ENCODE measurements at places on chromosomes 5 and 9.

DNA sequence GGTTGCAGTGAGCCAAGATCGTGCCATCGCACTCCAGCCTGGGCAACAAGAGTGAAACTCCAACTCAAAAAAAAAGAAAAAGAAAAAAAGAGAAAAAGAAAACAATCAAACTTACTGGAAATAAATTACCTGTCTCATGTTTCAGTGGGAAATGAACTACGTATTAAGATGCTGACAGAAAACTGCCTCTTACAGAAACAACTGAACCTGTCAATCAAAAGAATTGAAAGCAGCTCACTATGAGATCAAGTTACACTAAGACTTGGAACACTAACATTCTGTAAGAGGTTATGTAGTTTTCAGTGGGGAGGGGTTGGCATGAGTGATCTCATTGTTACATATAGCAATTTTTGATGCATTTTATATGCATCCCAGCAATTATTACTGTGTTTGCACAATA is 64.4 kb upstream of the SPATA31E1 start:
- DNase-seq, result no peak

DNA sequence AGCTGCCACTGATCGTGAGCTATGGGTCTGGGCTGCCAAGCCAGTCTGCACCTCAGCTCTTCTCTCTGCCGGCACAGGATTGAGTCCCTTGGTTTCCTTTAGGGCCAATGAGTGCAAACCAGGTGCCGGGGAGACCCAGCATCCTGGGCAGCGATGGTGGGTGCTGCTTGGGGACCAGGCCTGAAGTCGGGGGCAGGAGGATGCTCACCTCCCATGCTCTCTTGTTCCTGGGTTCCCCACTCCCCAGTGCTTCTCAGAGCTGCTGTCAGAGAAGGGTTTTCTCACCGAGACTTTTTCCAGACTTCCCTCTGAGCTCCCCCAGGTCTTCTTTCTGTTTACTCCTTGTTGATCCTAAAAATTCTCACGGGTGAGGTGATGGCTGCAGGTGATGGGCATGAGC is 61.2 kb downstream of the IRX1 start:
- no peak for DNase-seq

DNA sequence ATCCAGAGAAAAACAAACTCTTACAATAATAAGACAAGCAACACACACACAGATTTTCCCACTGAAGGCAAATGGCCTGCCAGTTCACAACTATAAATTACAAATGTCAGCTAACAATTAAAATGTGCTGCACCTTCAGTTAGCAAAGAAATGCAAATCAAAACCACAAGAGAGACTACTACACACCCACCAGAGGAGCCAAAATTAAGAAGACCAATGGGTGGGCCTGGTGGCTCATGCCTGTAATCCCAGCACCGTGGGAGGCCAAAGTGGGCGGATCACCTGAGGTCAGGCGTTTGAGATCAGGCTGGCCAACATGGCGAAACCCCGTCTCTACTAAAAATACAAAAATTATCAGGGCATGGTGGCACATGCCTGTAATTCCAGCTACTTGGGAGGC is 15.1 kb upstream of the IPPK start:
- no peak for DNase-seq

- no peak for DNase-seq
These were observed 410.4 kb upstream of the MPDZ start for GRCh38 chr9:13689925-13690324.

- DNase-seq, result no peak
These were observed 62.6 kb downstream of the PSMB7 start for GRCh38 chr9:124352616-124353015.

- DNase-seq, result no peak
These were observed 217.7 kb upstream of the TBCA start for GRCh38 chr5:77993855-77994318.

DNA sequence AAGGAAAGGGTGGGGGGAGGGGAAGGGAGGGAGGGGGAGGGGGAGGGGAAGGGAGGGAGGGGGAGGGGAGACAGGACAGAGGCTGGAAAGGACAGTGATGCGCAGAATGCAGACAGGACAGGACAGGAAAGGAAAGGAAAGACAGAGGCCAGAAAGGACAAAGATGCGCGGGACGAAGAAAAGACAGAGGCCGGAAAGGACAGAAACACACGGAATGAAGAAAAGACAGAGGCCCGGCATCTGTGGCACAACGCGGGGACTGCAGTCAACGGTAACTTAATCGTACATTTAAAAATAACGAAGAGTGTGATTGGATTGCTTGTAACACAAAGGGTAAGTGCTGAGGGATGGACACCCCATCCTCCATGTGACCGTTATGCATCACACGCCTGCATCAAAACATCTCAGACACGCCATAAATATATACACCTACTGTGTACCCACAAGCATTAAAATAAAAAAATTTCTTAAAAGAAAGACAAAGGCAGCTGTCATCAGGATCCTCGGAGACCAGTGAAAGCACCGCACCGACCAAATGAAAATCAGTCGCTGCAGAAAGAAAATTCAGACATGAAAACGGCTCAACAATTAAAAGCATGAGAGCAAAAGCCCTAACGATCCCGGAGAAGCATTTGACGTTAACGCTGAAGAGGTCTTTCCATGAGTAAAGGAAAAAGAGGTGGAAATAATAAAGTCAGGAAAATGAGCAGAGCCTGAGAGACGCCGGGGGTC is 52.9 kb upstream of the EXOC3 start:
- no peak for DNase-seq

DNA sequence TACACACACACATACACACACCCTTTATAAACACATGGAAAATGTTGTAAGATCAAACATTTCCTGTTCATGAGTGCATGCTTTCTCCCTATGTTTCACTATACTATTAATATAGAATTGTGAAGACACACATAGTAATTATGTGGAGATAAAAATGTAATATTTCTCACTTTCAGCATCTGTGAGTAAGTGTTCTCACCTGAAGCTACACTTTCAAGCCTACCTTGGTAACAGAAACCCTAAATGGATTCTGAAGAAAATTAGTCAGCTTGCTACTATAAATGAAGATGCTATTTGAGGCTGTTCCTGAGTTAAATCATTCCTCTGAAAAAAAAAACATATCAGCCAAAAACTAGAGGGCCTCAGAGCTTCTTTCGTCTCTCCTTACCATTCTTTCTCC is 81.1 kb upstream of the GNA14 start:
- no peak for DNase-seq

DNA sequence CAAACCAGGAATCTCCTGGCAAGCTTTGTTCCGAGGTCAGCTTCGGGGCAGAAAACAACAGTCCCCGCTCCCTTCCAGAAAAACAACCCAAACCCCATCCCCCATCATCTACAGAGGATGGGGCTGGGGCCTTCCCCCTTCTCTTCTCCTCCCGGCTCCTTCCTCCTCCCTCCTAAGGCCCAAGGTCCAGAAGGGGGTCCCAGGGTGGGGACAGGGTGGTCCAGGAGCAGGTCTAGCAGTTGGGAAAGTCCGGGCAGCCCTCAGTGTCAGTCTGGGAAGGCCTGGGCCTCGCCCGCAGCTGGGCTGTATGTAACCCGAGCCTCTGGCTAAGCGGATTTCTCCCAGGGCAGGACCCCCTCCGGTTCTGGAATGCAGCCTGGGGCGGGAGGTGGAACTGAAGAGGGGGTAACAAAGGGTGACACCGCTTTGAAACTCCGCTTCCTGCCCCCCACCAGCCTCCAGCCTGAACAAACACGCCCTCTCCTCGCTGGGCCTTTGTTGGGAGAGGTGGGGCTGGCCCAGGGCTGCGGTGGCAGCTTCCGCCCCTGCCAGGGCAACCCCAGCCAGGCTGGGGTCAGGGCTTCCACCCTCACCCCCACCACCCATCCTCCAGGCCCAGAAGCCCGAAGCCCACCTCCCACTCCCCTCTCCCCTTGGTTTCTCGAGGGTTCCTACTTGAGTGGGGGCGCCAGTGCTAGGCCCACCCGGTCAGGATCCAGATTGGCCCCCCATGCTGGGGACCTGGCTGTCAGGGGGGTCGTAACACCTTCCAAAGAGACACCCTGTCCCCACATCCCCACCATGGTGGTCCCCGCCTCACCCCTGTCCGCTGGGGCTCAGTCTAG is 63.5 kb downstream of the C9orf50 start:
- no peak for DNase-seq

DNA sequence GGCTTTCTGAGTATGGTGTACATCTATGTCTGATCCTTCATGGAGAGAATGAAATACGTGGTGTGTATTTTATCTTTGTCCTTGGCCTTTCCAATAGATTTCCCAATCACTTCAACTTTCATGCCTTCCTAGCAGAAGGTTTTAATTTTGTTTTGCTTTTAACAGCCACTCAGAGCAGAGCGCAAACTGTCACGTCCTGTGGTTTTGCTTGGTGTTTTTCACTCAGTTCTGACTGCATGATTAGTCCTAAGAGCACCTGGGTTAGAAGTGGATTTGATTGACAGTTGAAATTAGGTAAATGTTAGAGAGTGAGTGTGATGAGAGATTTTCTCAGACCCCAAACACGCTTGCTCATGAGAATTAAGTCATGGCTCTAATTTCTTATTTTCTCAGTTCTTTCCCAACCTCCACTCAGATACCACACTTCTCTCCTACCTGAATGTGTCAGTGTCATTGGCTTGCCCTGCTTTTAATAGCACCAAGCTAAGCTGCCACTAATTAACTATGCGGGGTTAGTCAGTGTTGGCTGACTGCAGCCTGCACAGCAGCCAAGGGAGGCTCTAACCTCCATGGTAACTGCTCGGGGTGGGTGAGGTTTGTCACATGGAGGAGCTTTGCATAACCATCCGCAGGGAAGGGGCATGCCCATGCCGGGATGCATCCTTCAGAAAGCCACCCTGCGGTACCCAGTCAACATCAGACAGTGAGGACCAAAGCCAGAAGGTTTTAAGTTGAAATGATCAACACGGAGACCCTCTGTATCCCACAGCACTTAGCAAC is 173.4 kb downstream of the NR3C1 start:
- DNase-seq, result no peak

- no peak for DNase-seq
These were observed 105.1 kb downstream of the LMNB1 start for GRCh38 chr5:126881821-126882600.

GRCh38 chr9:68653141-68653595 is 51.9 kb upstream of the PIP5K1B start:
- DNase-seq, result no peak

- no peak for DNase-seq
These were observed 311.7 kb downstream of the TRIM36 start for GRCh38 chr5:114857941-114858551.

GRCh38 chr9:28938981-28939380 is 1365.7 kb upstream of the C9orf72 start:
- DNase-seq, result no peak

DNA sequence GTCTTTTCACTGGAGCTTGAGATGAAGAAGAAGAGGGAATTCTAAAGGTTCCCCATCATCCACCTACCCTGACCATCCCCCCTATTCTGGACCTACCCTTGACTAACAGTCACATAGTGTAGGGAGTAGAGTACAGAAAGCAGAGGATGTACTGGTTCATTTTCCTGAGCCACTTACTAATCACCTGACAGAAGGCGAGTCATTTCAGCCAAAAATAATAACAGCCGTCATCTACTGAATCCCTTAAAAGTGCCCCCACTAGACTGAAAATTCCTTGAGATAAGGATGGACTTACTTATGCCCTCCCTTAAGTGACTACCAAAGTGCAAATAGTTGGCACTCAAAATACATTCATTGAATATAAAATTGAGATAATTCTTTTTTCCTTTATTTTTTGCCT is 112.2 kb downstream of the FOXD1 start:
- DNase-seq, result no peak

DNA sequence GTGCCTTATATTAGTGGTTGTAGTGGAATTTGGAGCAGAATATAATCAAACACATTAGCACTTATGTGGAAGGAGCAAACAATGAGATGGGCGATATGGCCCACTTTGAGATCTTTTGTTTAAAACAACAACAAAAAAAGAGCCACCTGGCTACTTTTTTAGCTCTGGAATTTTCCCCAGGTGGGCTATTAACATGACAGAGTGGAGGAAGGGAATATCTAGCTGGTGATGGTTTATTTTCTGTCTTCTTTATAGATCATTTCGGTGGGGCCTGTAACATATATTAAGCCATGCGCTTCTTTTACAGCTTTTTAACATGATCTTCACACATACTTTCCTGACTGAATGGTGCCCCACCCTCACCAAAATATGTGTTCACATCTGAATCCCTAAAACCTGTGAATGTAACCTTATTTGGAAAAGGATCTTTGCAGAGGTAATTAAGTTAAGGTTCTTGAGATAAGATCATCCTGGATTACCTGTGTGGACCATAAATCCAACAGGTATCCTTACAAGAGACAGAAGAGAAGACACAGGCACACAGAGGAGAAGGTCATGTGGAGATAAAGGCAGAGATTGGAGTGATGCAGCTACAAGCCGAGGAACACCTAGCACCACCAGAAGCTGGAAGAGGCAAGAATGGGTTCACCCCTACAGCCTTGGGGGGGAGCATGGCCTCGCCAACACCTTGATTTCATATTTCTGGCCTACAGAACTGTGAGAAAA is 16.6 kb upstream of the ENTREP1 start:
- DNase-seq, result no peak

DNA sequence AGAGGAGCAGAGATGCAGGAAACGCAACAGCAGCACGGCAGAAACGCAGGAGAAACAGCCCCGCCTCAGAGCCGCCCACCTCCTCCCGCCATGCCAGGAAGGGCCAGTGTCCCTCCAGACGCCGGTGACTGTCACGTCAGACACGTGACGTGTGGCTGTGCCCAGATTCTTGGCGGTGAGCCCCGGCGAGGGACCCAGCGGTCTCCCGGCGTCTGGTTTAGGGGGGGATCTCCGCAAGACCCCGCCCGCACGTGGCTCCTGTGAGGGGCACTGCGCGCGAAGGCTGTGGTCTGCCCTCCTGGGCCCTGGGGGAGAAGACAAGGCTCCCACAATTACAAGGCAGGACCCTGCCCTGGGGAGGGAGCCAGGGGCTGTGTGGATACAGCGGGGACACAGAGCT is 2.4 kb upstream of the LCN8 start:
- no peak for DNase-seq

GRCh38 chr5:28226407-28226806 is 1188.0 kb upstream of the CDH9 start:
- no peak for DNase-seq

DNA sequence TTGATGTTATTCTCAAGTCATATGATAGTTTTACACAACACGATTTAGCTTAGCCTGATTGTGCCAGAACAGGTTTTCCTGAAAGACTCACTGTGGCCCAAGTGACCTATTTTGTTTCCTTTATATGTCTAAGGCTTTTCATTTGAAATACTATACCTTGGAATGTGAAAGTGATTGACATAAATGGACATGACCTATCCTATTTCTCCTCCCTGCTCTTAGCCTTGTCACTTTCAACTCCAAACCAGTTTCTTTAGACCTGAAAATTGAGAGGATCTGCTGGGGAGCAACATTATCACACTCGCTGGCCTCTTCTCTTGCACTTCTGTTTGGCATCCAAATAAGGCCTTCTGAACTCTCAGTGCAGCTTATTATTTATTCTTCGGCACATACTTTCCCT is 496.8 kb downstream of the MAT2B start:
- no peak for DNase-seq

- DNase-seq, result no peak
These were observed 71.5 kb upstream of the PALM2AKAP2 start for GRCh38 chr9:109708451-109708945.

DNA sequence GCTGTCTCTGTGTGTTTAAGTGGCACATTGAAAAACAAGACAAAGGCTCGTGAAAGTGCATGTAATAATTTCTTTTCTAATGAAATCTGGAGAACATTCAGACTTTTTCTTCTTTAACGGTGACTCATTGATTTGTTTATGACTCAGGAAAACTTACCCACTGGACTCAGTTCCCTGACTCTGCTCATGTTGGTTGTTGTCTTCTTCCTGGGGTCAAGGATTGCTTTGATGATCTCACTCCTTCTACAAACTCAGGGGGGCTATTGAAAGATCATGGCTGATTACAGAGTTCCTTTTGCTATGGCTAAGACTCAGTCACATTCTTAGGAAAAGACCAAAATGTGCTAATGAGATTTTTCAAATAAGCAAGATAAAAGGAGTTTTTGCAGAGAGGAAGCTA is 141.1 kb upstream of the DAP start:
- DNase-seq, result no peak

Data from activated CD4-positive, alpha-beta T cell treated with anti-CD3 and anti-CD28 coated beads, Interleukin-2, amount 50 U/mL, for 4 hours (primary cell).